Stimulated activated CD4-positive, alpha-beta T cell treated with anti-CD3 and anti-CD28 coated beads, Interleukin-15, amount 100 ng/mL, for 48 hours (primary cell): ENCODE measurements at places on chromosomes 4 and X.

GRCh38 chr4:143375326-143376073, 38.8 kb downstream of the GAB1 start:
- DNase-seq = no peak

- no peak for DNase-seq
Observed at GRCh38 chr4:138521809-138522208, 279.7 kb upstream of the SLC7A11 start.

DNA sequence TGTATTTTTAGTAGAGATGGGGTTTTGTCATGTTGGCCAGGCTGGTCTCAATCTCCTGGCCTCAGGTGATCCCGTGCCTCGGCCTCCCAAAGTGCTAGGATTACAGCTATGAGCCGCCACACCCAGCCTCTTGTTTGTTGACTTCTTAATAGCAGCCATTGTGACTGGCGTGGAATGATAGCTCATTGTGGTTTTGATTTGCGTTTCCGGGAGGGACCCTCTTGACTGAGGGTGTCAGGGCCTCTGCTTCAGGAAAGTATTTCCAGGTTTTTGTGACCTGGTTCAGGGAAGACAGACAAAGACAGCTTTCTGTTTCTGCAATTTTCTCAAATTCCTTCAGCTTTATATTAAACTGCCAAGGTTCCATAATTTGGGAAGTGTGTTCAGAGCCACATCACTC, 15.1 kb downstream of the CSF2RA start:
- no peak for DNase-seq

- DNase-seq = no peak
Observed at GRCh38 chr4:129355031-129355430, 259.1 kb downstream of the C4orf33 start.

DNA sequence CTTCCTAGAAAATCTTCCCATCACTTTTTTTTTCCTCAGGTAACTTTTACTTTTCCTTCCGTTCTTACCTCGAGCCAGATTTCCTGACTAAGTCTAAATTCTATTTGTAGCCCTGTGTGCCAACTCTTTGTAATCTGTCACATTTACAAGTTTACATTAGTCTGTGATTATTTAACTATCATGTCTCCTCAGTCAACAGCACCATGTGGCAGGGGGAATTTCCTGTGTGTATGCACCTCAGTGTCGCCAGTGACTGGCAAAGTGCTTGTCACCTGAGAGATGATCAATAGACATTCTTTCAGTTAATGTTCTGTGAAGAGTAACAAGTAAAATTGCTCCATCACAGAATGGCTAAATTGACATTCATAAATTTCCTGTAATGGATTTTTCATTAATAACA, 468.5 kb downstream of the PDGFC start:
- no peak for DNase-seq

GRCh38 chrX:16067886-16068515, 55.4 kb upstream of the GRPR start:
- no peak for DNase-seq

GRCh38 chrX:119672426-119672825, 20.5 kb downstream of the SEPTIN6 start:
- no peak for DNase-seq

GRCh38 chr4:82500435-82501153, 61.2 kb downstream of the TMEM150C start:
- DNase-seq = no peak

DNA sequence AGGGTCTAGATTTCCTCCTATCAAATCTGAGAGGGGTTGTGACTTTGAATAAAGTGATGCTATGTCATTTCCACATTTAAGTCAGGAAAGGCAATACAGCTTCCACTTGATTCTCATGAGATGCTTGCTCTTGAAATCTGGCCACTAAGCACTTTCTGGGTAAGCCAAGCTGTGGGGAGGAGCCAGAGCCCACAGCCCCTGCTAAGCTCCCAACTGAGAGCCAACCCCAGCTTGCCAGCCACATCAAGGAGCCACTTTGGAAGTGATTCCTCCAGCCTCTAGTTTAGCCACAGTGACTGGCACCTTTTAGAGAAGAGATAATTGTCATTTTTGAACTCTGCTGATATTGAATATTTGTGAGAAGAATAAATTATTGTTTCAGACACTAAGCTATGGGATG, 1441.5 kb upstream of the IGFBP7 start:
- no peak for DNase-seq

GRCh38 chr4:95120456-95120855, 362.7 kb downstream of the BMPR1B start:
- no peak for DNase-seq

DNA sequence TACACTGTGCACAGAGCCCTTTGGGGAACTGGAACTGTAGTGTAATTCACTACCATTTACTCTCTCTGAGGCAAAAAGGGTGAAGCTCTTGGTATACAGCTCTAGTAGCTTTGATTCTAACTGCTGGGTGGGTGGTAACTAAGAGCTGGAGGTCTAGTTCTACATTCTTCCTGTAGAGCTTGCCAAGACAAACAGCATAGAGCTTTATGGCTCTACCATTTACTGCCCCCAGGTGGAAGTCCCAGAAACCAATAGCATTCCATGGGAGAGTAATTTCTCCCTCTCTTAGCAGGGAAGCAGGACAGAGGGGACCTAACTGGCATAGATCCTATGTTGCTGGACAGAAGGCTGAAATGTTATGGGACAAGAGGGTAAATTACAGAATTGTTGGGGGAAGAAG, 26.7 kb downstream of the HDAC8 start:
- DNase-seq = no peak

DNA sequence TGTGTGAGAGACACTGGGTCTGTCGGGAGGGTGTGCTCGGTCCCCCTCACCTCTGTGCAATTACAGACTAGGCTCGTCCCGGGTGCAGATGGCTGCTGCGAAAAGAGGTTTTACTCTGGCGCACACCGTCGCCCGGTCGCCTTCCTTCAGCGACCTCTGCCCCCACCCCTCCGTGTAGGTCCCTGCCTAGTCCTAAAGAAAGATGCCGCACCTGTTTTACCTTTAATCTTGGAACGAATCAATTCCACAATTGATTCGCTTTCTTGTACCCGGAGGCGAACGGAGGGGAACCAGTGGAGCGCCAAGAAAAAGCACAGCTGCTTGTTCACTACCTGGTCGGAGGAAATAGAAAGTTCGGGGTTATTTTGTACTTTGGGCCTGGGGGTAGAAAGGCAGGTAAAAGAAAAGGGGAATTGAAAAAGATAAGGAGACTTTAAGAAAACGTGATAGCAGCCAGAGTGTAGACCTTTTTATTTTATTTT, 1.2 kb downstream of the NPNT start:
- no peak for DNase-seq

DNA sequence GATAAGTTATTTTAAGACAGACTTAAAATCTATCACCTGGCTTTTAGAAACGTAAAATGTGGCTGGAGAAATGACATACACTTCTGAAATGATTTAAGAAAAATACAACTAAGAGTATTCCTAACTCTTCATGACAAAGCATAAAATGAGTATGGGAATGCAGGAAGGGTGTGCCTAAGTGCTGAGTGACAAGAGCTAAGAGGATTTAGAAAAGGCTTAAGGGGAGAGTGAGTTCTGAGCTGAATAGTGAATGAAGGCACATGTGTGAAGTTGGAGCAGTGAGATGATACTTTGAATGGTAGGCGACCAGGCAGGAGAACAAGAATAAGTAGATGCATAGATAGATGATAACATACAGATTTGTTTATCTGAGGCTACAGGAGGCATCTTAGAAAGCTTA, 458.3 kb upstream of the TENM3 start:
- DNase-seq = no peak

DNA sequence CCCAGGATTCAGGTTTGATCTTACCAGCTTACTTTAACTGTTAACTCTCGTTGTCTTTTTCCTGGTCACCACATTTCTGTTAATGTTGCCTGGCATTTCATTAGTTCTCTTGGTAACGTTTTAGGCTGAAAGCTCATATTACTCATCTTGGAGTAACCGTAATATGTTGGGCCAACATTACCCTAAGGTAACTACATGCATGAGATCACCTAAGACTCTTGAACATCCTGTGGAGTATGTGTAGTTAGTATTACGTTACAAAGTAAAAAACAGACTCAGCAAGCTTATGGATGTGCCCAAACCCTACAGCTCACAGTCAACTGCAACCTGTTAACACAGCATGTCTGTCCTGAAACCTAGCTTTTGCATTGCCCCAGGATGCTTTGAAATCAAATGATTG, 203.3 kb upstream of the HS3ST1 start:
- no peak for DNase-seq

GRCh38 chrX:21632027-21632426, 26.1 kb downstream of the KLHL34 start:
- DNase-seq = no peak

- no peak for DNase-seq
Observed at GRCh38 chrX:44891642-44892041, 18.7 kb downstream of the KDM6A start.

- DNase-seq = no peak
Observed at GRCh38 chr4:145920205-145920604, 18.4 kb downstream of the ZNF827 start.

- DNase-seq = no peak
Observed at GRCh38 chrX:10039821-10040793, 72.9 kb downstream of the CLDN34 start.

DNA sequence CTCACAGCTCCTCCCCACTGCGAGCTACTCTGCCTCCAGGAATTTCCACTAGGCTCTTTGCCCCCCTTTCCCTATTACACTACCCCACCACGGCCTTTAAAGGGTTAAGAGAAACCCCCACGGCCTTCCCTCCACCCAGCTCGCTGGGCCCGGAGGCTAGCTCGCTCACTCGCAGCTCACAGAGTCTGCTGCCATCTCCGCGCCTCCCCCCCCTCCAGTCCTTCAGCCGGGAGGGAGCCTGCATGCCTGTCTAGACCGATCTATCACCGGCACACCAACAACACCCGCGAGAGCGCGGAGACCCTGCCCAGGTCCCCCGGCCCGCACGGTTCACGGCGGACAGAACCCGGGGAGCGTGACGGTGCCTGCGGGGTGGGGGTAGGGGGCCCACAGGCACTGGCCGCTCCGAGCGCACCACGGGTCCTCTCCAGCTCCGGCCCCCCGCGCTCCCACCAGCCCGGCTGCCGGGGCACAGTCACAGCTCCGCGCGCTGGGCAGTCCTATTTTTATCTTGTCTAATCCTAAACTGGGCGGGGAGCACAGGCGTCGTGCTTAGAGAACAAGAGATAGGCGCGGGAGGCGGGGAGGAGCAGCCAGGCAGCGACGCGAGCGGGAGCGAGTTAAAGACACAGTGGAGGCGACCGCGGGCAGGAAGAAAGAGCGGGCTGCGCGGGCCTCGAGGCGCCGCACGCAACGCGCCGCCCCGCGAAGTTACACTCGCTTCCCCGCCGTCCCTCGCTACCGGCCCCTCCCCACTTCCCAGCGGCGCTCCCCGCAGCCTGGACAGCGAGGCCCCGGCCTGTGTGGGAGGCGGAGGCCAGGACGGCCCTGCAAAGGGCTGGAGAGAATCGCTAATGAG, 3.5 kb downstream of the BCOR start:
- no peak for DNase-seq
